ENCODE measurements at places on chromosomes 3 and 15. TPM values are rescaled to one million over a fixed set of nuclear protein-coding genes. Genes with fewer than 3 reads are reported as not detected.

The MCF2L2 gene
- total RNA-seq: 3.9 TPM

The BTD gene
- 11.7 TPM for total RNA-seq

The LIPC gene
- not detected for total RNA-seq

The EIF1B gene
- total RNA-seq: 10.0 TPM

The RTF1 gene
- 25.9 TPM for total RNA-seq

The PATL2 gene
- 0.15 TPM for total RNA-seq

The CHRNA3 gene
- not detected for total RNA-seq

The NEDD4 gene
- 7.5 TPM for total RNA-seq

The VILL gene
- 0.44 TPM for total RNA-seq

The NME9 gene
- not detected for total RNA-seq

The GPX1 gene
- total RNA-seq: 745 TPM

The SGO1 gene
- total RNA-seq: 12.6 TPM

The NPAP1 gene
- not detected for total RNA-seq

The RPP14 gene
- total RNA-seq: 30.0 TPM

The HYAL1 gene
- 0.23 TPM for total RNA-seq

The SEC62 gene
- total RNA-seq: 31.8 TPM

The THBS1 gene
- total RNA-seq: 374 TPM

The RASL12 gene
- total RNA-seq: not detected

The UBE2E1 gene
- 117 TPM for total RNA-seq

The PRR23C gene
- total RNA-seq: not detected

The RETNLB gene
- total RNA-seq: not detected

The CIDEC gene
- total RNA-seq: not detected

The ZNF717 gene
- total RNA-seq: 5.2 TPM

The WDR49 gene
- total RNA-seq: not detected

The DISP2 gene
- total RNA-seq: 0.87 TPM

The FBN1 gene
- 7.4 TPM for total RNA-seq

The RASGRP1 gene
- not detected for total RNA-seq

Data from PC-3 (cell line).